GF-D8 (cell line): ENCODE measurements at places on chromosomes 13 and 19.

DNA sequence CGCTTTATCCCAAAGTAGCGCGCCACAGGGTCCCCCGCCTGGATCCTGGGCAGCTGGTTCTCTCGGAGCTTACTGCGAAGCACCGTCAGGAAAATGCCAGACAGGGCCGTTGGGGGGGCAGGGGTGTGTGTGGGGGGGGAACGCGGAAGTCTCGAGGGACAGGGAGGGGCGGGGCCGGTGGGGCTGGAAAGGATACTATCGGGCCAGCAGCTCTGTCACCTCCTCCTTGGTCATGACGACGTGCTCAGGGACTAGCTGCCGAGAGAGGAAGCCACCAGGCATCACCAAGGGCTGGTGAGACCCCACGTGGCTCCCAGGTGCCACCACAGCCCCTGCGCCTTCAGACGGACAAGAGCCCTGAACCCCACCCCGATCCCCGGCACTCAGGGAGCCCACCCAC lies 5.3 kb downstream of the POLR2E start:
- no peak for DNase-seq

GRCh38 chr13:78806457-78806856 lies 147.5 kb upstream of the OBI1 start:
- DNase-seq = no peak

DNA sequence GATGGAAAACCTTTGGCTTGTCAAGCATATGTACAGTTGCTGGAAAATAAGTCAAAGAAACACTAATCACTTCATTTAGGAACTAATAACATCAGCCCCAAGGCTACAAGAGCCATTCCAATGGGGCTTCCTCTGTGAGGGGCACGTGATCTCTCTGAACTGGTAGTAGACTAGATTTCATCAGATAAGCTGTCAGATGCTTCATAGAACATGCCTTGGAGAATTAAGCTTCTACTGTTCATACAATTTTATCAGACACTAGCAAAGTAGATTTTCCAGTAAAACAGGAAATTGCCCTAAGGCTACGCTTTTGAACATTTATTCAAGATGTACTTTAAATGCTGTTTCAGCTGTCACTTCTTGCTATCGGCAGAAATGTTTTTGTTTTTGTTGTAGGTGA lies 107.8 kb downstream of the EDNRB start:
- no peak for DNase-seq

- DNase-seq = no peak
These were observed 686.3 kb downstream of the FGF9 start for GRCh38 chr13:22357132-22357531.

- no peak for DNase-seq
These were observed 45.1 kb upstream of the TPM4 start for GRCh38 chr19:16030964-16031871.
